ENCODE measurements at places on chromosomes 11 and 22. TPM values are rescaled to one million over a fixed set of nuclear protein-coding genes. Genes with fewer than 3 reads are reported as not detected.

The SLC43A3 gene
- total RNA-seq = 27.1 TPM

The MYO7A gene
- 3.8 TPM for total RNA-seq

The GGTLC3 gene
- total RNA-seq = not detected

The IGSF22 gene
- 4.2 TPM for total RNA-seq

The LRRC4C gene
- 2.3 TPM for total RNA-seq

The PIH1D2 gene
- total RNA-seq = 1.1 TPM

The TTC36 gene
- 1.1 TPM for total RNA-seq

GRCh38 chr11:88105526-88105925, 69.7 kb downstream of the RAB38 start:
- H3K27ac ChIP-seq = no peak overlapping the region
- no peaks in the 10 kb centered on the region for H3K36me3 ChIP-seq
- H3K4me3 ChIP-seq = no peak overlapping the region

DNA sequence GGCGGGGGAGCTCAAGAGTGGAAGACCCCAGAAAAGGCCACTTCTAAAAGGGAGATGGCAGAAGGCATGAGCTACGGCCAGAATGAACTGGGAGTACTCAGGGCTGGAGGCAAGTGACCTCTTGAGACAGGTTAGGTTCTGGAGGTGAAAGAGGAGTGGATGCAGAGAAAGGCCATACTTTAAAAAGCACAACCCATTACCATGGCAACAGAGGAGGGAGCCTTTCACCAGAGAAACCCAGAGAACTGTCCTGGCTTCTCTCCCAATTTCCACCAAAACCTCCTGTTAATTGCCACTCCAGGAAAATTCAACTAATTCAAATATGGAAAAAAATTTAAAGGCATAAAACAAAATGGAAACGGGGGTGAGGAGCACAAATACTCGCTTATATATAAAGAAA, 15.8 kb downstream of the A4GALT start:
- H3K4me1 ChIP-seq = peaks cover 14% of the 10 kb centered on the region
- no peak overlapping the region for H3K4me3 ChIP-seq
- H3K27ac ChIP-seq = no peak overlapping the region
- peak; percentile 57 for DNase-seq
- no peaks in the 10 kb centered on the region for H3K27me3 ChIP-seq

DNA sequence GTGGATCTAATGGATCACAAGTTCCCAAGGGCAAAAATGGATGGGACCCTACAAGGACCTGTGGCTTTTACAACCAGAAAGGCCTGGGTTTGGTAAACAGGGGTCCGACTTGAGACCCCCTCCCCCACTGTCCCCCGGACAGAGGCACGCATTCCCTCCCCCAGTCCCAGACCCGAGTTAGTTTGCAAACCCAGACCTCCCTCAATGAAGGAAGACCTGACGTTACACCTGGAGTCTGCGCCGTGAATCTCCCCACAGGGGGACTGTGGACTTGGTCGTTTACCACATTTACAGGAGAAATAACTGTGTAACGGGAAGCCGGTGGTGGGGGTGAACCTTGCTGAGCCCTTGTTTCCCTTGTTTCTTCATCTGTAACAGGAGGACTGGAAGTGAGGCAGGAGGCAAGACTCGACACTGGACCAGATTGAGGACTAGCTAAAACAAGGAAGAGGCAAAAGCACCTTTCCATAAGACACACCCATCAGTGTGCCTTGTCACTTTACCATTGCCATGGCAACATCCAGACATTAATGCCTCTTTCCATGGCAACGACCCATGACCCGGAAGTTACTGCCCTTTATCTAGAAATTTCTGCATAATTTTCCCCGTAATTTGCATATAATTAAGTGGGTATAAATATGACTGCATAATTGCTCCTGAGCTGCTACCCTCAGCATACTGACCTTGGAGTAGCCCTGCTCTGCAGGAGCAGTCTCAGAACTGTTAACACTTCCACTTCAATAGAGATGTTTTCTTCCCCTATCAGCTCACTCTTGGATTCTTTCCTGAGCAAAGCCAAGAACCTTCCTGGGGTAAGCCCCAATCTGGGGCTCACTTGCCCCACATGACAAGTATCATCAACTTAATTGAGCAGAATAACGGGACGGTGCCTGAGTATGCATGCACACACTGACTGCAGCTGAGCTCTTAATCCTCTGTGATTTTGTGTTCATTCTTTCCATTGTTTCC, 25.4 kb downstream of the PDGFB start:
- no peaks in the 10 kb centered on the region for H3K27me3 ChIP-seq
- no peak overlapping the region for H3K4me3 ChIP-seq
- peaks cover 12% of the 10 kb centered on the region for H3K36me3 ChIP-seq
- no peak for DNase-seq
- no peaks in the 10 kb centered on the region for H3K4me1 ChIP-seq

DNA sequence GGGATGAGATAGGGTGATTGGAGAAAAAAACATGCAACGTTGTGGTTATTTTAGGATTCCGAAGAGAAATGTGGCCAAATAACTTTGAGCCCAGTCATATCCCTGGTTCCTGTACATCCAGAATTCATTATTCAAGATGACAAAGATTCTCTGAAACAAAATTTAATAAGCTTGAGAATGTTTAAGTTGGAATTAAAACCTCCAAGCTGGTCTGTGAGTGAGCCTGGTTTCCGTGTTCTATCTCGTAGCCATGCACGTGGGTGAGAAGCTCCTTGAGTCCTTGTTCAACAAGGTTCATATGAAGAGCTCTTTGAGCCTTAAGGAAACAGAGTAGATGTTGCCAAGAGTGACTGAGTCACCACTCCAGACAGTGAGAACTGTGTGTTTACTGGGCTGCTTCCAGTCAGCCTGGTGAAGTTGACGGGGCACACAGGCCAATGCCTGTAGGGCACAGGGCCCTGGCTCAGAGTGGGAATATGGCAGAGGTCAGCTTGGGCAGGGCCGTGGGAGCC, 206.5 kb downstream of the NAV2 start:
- no peaks in the 10 kb centered on the region for H3K27me3 ChIP-seq
- peaks cover 2% of the 10 kb centered on the region for H3K4me1 ChIP-seq
- no peak overlapping the region for H3K27ac ChIP-seq
- H3K4me3 ChIP-seq = no peak overlapping the region
- DNase-seq = no peak

DNA sequence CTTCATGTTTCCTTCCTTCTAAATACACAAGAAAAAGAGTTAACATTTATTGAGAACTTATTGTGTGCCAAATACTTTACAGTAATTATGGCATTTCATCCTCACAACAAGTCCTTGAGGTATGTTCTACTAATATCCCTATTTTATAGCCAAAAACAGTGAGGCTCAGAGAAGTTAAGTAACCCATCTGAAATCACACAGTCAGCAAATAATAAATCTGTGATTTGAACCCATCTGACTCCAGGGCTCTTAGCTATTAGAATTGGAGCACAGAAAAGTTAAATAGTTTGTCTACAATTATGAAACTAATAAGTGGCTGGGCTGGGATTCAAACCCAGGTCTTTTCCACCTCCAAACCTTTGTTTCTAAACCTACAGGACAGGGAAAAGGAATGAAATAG, 36.5 kb upstream of the MYOD1 start:
- DNase-seq = no peak
- H3K4me3 ChIP-seq = no peak overlapping the region

GRCh38 chr22:33400061-33400840, 342.1 kb upstream of the SYN3 start:
- no peak overlapping the region for H3K27ac ChIP-seq
- H3K36me3 ChIP-seq = no peaks in the 10 kb centered on the region
- H3K4me1 ChIP-seq = peaks cover 3% of the 10 kb centered on the region
- H3K4me3 ChIP-seq = no peak overlapping the region
- DNase-seq = no peak

DNA sequence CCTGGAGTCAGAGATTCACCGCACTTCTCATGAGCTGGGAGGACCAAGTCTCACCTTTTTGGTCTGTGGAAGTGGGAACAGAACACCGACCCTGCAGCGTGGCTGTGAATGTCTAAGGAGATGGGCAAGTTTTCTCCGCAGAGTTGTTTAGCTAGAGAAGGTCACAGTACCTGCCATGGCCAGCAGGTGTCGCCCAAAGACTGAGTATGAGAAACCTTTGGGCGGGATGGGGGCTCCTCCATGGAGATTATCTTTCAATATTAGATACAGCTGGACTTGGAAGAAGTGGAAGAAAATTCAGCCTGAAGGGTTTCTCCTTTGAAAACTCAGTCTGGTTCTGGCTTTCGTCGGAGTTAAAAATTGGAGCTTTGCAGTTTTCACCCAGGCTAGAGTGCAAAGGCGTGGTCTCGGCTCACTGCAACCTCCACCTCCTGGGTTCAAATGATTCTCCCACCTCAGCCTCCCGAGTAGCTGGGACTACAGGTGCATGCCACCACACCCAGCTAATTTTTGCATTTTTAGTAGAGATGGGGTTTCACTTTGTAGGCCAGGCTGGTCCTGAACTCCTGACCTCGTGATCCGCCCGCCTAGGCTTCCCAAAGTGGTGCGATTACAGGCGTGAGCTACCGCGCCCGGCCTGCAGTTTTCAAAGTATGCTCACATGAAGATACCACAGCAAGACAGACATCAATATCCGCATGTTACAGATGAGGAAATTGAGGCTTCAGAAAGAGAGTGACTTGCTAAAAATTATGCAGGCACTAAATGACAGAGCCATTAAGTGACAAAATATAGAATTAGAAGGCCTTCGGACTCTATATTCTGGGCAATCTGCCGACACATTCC, 10.7 kb upstream of the DSCAML1 start:
- no peak overlapping the region for H3K27ac ChIP-seq
- H3K4me3 ChIP-seq = no peak overlapping the region
- peak; percentile 90 for DNase-seq
- peaks cover 5% of the 10 kb centered on the region for H3K27me3 ChIP-seq

DNA sequence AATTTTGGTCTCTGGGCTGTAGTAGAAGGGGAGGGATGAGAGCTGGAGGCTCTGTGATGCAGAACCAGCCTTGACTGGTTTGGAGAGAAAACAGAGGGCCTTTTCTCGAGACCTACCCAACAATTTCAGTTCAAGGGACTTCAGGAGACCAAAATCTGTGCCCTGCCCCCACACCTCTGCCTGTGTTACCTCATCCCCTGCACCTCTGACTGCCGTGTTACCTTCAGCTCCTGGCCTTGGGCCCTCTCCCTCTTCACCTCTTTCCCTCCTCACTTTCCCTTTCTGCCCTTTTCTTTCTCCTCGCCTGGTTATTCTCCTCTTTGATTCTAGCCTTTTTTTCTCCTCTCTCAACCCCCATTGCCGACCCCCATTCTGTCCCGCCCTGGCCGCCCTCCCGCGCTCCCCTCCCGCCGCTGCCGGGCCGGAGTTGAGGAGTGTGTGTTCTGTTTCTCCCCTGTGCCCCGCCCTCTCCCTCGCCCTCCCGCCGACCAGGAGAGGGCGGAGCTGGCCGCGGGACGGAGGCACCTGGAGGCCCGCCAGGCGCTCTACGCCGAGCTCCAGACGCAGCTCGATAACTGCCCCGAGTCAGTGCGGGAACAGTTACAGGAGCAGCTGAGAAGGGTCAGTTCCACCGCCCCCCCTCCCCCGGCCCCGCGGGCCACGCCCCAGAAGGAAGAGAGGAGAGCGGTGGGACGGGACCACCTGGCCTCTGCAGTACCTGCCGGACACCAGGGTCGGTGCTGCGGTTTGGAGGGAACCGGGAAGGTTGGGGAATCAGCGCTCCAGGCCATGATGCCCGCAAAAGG, 27.2 kb downstream of the PHLDB1 start:
- peaks cover 93% of the 10 kb centered on the region for H3K36me3 ChIP-seq
- no peaks in the 10 kb centered on the region for H3K27me3 ChIP-seq
- peak; percentile 86 for DNase-seq
- peak overlapping the region; percentile 85 for H3K27ac ChIP-seq
- H3K4me1 ChIP-seq = peaks cover 58% of the 10 kb centered on the region

- no peak overlapping the region for H3K27ac ChIP-seq
- H3K36me3 ChIP-seq = no peaks in the 10 kb centered on the region
- peaks cover 4% of the 10 kb centered on the region for H3K4me1 ChIP-seq
- no peak overlapping the region for H3K4me3 ChIP-seq
- H3K27me3 ChIP-seq = no peaks in the 10 kb centered on the region
Measured at GRCh38 chr11:121214861-121215260, 77.7 kb upstream of the SC5D start.

DNA sequence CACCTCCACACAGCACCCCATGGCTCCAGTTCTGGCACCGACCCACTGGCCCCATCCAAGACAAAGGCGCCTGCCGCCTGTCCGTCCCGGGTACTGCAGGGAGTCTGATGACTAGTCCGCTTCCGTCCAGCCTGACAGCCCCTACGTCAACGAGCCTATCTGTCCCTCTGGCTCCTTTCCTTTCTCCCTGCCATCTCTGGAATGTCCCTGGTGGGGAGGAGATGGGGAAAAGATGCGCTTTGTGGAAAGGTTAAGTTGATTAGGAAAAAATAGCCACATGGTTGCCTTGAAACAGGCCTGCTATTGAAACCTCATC, 10.4 kb downstream of the PDGFB start:
- no peak overlapping the region for H3K4me3 ChIP-seq
- H3K36me3 ChIP-seq = peaks cover 19% of the 10 kb centered on the region
- H3K27me3 ChIP-seq = peaks cover 11% of the 10 kb centered on the region
- peak; percentile 59 for DNase-seq
- peak overlapping the region; percentile 88 for H3K27ac ChIP-seq

- H3K4me1 ChIP-seq = no peaks in the 10 kb centered on the region
- no peaks in the 10 kb centered on the region for H3K27me3 ChIP-seq
- H3K36me3 ChIP-seq = no peaks in the 10 kb centered on the region
Measured at GRCh38 chr22:41722496-41722895, 23.2 kb downstream of the MEI1 start.

DNA sequence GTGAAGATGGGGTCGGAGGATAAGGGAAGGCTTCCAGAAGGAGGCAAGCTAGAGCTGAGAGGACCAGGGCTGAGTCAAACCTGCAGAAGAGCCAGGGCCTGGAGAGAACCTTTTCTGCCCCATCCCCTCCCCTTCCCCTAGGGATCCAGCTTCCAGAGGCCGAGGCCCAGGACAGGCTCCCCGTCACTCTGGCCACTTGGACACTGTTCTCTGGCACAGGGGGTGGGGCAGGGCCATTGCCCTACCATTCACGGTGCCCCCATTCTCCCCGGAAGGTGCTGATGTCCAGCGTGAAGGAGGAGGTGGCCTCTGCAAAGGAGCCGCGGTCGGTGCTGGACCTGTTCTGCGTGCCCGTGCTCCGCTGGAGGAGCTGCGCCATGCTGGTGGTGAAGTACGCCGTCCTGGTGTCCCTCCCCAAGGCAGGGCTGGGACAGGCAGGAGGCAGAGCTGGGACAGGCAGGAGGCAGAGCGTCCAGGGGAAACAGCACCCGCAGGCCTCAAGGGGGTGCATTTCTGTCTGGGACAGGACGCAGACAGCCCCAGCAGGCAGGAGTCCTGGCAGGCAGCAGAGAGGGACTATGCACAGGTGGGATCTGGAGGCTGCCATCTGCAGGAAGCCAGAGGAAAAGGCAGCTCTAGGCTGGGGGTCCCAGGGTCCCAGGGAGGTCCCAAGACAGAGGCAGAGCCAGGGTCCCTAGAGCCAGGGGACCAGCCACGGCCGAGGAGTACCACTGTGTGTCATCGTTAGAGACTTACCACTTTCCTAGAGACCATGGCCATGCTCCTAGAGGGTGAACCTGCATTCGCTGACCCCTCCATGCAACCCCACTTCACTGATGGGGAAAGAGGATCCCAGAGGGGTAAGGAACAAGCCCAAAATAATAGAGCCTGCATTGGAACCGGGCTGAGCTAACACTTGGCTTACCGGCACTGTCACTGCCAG, 25.8 kb upstream of the SLC22A12 start:
- no peak overlapping the region for H3K27ac ChIP-seq
- H3K36me3 ChIP-seq = no peaks in the 10 kb centered on the region
- peaks cover 2% of the 10 kb centered on the region for H3K27me3 ChIP-seq
- peaks cover 20% of the 10 kb centered on the region for H3K4me1 ChIP-seq
- no peak overlapping the region for H3K4me3 ChIP-seq
- DNase-seq = no peak
